HS-5 (cell line): ENCODE measurements at places on chromosomes 7 and 10.

DNA sequence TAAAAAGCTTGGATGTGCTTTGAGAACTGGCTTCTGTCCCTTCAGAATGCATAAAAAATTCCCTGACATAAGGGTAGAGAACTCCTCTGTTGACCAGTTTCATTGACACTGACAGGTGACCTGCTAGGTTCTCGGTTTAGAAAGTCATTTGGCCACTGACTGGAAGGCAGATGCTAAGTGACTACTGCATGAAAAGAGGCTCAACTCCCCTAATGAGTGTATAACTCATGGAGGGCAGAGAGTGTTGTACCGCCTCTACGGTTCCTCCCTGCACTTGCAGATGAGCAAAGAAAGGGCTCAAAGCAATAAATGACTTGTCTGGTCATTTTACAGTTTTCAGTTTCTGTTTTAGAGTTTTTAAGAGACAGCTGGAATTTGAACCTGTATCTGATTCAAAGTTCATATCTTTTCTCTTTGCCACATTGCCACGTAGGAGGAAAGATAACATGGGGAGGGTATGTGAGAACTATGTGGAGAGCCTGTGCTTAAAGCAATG, 2.9 kb upstream of the FGL2 start:
- no peak for DNase-seq

- DNase-seq = no peak
Measured at GRCh38 chr10:86644794-86645445, 9.4 kb upstream of the OPN4 start.

GRCh38 chr7:27205325-27206280, 5.7 kb upstream of the HOXA13 start:
- DNase-seq = no peak

DNA sequence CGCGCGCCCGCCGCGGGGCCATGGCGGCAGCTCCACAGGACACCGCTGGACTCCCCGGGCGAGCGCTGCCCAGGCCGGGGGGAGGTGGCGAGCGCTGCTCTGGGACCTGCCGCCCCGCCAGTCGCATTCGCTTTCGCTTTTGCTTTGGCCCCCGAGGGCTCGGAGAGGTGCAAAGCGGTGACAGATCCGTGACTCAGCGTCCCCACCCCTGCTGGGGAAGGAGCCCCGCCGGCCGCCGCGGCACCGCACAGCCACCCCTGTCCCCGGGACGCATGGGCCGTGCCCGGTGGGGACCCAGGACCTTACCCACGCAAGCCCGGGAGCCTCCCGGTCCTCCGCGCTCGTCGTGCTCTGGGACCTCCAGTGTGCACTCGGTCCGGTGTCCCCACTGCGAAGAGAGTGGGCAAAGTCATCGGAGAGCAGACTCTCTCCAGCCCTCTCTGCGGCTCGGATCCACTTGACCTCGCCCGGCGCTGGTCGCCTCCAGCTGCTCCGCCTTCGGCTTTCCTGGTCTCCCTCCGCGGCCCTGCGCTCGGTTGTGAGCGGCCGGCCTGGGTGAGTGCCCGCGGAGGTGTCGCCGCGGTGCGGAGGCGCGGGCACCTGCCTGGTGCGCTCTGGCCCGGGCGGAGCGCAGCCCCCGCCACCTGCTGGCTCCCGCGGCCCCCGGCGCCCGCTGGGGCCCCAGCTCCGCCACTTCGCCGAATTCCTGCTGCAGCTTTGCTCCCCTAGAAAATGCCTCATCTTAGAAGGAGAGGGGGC, at the start of gene IL15RA:
Gene IL15RA, minus strand, starts transcription at position 73 of the 759 bp plus-strand sequence. Its CDS starts 51 bp downstream, at position 22.
- DNase-seq = no peak

DNA sequence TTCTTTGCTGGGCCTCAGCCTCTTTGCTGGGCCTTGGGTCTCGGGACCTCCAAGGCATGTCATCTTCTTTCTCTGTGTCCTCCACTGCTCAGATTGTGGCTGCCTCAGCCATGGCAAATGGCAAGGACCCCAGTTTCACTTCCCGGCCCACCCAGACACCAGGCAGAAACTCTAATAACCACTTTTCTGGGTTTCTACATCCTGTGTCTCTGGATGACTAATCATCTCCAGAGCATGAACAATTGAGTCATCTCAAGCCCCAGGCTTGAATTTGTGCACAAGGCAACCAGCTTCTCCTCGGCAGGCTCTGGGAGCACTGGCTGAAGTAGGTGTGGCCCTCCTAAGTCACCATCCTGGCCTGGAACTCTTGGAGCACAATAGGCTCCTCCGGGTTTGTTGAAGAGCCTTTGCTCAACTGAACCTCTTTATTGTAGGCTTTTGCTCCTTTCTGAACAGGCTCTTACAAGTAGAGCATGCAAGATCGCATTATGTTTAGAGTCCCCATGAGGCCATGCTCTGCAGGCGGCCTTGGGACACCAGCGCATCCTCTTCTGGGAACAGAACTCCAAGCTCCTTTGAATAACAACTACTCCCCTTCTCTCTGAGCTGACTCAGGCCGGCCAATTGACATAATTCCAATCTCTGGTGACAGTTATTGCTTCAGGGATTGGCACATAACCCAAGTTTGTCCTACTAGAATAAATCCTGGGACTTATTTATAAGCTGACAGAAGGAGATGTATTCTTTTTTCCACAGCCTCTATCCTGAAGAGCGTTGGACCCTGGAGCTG, 218.1 kb downstream of the WDR11 start:
- no peak for DNase-seq

GRCh38 chr10:119449760-119450461, 92.6 kb downstream of the RGS10 start:
- DNase-seq = peak; percentile 15

GRCh38 chr7:157690833-157691585, 354.2 kb downstream of the DNAJB6 start:
- no peak for DNase-seq

DNA sequence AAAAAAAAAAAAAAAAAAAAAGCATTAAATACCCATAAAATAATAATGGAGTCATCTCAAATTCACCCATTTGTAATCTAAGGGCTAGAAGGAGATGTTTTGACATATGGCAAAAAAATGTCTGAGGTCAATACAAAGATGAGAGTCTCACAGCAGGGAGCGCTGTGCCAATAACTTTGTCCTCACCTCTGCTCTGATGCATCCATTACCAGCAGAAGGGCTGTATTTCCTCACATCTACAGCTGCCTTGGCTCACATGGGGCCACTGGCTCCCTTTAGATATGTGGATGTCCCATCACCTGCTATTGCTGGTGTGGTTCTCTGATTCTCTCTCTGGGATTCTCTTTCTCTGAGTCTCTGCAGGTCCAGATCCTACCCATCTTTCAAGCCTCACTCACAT, 90.3 kb upstream of the FAM133B start:
- no peak for DNase-seq

- no peak for DNase-seq
Measured at GRCh38 chr10:69270990-69271389, 7.3 kb upstream of the HK1 start.

DNA sequence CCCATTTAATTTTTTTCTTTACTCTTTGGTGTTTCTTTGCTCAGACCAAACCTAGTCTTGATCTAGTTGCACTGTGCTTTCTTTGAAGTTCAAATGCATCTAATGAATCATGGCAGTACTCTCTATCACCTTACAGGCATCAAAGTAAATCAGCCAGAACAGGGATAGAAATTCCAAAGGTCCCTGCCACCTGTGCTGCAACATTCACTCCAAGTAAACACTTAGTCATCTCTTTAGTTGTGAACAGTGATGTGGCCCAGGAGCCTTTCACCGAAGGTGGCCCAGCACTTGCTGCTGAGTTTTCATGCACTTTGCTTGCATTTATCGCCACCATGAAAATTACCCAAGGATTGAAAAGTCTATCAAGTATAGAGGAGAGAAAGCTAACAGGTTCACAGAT, 314.1 kb upstream of the ETV1 start:
- no peak for DNase-seq

GRCh38 chr7:12369072-12369471, 34.6 kb downstream of the VWDE start:
- DNase-seq = no peak

DNA sequence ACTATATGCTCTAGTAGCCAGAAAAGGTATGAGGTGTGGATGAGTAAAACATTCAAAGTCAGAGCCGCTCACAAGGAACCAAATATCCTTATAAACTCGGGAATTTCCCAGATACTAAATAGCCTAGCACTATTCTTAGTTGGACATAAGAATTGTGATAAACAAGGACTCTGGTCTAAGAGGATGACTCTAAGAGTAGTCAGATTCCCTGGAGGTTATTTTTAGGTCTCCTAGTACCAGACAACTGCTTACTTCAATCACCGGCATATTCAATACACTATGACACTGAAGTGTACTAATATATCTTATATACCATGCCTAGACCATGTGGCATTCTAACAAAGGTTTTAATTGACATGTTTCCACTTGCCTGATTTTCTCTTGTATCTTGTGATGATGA, 56.5 kb downstream of the LMBR1 start:
- DNase-seq = no peak

GRCh38 chr7:7221599-7222038, 39.3 kb downstream of the C1GALT1 start:
- peak; percentile 71 for DNase-seq

DNA sequence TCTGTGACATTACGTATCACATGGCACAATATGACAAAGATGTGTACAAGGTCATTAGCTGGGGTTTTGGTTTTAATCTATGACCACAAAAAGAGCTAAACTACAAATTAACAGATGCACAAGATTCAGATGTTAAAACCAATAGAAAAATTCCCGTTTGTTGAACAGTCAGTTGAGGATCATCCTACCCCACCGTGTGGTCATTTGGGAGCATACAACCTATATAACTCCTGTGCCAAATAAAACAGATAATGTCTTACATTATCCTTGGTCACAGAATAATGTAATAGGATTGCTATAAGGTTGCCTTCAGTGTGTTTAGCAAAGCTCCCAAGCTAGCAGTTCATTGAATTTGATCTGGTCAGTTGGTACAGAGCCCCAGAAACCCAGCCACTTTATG, 28.2 kb downstream of the ASNS start:
- no peak for DNase-seq

DNA sequence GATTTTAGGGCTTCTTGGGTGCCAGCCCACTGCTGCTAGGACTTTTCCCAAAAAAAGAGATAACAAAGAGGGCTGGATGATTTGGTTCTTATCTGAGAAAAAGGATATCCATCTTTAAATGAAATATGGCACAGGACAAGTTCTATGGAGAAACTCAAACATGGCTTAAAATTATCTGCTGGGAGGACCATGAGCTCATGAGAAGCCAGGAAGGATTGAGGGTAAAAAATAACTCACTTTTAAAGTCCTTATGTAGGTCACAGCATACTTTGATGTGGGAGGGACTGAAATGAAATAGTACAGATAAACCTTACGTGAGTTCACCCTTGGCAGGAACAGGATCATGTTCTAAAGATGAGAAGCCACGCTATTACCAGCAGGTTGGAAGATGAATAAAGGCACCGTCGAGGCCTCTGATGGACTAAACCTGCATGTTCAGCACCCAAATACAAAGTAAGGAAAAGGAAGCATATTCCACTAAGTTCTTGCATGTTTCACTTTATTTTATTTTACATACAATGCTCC, 369.2 kb upstream of the KLF6 start:
- no peak for DNase-seq

DNA sequence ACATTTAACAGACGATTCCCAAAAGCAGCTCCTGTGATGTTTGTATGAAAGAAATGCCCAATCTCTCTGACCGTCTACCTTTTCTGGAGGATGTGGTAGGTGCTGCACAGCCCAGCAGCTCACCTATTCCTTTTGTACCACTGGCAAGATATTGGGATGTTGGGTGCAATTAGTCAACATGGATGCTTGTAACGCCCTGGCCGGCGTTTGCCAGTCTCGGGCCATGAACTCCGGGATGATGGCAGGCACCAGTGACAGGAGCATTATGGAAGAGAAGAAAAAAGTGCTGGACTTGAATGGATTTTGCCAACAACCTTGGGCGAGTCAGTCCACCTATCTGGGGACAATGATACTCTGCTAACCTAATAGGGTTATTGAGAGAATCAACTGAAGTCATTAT, 69.0 kb upstream of the ZNF438 start:
- no peak for DNase-seq

- DNase-seq = no peak
Measured at GRCh38 chr7:95963446-95963990, 191.2 kb downstream of the DYNC1I1 start.

- no peak for DNase-seq
Measured at GRCh38 chr7:79398138-79398749, 55.2 kb downstream of the MAGI2 start.

DNA sequence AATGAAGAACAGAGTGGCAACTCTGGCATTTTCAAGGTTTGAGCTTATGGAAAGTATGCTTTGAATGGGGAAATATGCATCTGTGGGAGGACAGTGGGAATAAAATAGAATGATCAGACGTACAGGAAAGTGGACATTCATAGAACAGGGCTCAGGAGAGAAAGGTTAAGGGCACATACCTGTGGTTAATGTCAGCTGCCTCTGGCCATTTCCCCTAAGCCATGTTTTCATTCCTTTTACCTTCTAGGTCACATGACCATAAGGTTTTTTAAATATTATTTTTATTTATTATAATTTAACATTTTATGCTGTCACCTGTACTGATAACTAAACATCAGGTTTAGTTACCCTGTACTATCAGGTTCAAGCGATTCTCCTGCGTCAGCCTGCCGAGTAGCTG, 52.8 kb downstream of the LRRC4 start:
- no peak for DNase-seq
